Pons (tissue), 1 donor: ENCODE measurements at places on chromosomes 3 and 15.
A peak's percentile ranks its signal among the peaks of the same experiment; 100 is the strongest.

DNA sequence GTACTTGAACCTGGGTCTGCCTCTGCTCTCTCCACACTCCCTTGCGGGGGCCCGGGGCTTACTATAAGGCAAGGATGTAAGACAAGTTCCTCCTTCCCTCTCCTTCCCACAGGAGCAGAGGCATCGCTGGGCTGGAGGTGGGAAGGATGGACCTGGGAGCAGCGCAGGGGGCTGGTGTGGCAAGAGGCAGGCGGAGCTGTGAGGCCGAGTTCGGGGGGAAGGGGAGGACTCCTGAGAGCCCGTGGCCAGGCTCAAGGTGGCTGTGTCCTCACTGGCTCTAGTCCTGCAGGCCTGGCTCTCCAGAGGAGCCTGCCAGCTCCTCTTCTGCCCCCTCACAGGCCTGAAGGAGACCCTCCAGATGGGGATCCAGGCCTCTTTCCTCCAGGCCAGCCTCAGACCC, 1.0 kb upstream of the NR2E3 start:
- no peak for DNase-seq

DNA sequence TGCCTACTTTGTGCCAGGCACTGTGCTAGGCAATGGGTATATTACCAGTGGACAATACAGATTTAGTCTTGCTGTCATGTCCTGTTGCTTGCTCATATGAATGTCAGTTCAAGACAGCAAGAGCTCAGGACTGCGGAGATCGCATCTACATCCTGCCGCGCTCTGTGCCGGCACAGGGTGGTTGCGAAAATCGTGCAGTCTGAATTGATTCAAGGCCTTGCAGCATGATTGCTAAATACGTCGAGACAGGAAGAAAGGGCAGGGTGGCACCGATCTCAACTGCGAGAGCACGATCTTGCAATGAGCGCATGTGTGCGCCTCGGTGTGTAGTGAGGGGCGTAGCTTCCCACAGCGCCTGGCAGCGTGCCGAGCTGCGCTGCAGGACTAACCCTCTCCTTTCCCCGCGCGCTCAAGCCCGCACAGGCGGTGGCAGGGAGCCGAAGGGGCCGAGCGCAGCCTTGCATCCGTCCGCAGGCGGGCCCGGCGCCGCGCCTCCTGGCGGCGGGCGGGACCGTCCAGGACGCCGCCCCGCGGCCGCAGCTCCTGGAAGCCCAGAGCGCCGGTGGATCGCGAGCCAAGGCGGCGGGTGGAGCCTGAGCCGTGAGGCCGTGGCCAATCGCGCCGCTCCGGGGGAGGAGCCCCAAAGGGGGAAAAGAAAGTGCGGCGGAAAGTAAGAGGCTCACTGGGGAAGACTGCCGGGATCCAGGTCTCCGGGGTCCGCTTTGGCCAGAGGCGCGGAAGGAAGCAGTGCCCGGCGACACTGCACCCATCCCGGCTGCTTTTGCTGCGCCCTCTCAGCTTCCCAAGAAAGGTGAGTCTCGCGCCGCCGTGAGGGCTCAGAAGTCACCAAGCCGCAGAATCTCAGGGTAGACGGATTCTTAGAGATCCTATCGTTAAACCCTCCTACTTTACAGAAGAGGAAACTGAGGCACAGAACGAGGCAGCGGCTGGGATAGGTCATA, at the start of gene IL1RAP:
Gene IL1RAP, plus strand, starts transcription at position 677 of the 962 bp plus-strand sequence. CDS start 50,205 bp downstream, outside the sequence.
- DNase-seq, result peak; percentile 84

- no peak for DNase-seq
These were observed 253.7 kb upstream of the TGFBR2 start for GRCh38 chr3:30352410-30353318.

DNA sequence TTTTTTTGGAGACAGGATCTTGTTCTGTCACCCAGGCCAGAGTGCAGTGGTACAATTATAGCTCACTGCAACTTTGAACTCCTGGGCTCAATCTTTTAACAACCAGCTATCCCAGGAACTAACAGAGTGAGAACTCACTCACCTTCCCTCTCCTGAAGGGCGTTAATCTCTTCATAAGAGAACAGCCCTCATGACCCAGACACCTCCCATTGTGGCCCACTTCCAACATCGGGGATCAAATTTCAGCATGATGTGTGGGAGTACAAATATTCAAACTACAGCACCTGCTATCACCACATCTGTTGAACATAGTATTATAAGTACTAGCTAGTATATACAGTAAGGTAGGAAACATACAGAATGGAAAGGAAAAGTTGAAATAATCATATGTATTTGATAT, 132.5 kb downstream of the DOCK3 start:
- DNase-seq, result no peak

DNA sequence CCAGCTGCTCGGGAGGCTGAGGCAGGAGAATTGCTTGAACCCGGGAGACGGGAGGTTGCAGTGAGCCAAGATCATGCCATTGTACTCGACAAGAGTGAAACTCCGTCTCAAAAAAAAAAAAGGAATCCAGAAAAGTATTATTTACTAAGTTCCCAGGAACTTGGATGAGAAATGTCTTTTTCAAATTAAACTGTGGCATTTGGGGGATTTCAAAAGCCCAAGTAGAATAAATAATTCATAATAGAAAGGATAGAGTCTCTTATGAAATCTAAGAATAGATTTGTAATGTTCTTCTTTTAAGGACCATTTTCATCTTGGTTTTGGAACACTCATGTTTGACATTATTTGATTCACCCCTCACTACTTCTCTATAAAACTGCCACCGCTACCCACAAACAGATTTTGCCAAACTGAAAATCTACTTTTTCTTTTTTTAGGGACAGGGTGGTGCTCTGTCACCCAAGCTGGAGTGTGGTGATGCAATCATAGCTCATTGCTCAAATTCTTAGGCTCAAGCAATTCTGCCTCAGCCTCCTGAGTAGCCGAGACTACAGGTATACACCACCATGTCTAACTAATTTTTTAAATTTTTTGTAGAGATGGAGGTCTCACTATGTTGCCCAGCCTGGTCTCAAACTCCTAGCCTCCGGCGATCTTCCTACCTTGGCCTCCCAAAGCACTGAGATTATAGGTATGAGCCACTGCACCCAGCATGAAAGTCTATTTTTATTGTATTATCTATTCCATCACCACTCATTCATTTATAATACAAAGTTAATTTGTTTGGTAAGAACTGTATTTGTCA, 99.3 kb downstream of the SENP2 start:
- no peak for DNase-seq

DNA sequence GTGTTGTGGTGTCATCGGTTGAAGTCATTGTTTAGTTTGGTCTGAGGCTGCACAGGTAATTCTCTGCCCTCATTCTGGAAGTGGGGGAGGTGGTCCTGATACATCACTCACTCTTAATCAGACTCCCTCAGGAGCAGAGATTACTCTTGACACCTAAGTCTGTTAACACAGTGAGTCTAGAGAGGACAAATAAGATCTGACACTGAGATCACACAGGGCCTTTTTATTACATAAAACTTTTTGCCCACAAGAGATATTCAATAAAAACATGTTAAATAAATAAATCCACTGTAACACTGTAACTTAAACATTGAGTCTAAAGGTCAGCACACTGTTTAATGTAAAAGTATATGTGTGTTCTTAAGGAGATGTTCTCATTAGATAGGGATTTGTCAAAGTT, 57.1 kb upstream of the MBNL1 start:
- no peak for DNase-seq

DNA sequence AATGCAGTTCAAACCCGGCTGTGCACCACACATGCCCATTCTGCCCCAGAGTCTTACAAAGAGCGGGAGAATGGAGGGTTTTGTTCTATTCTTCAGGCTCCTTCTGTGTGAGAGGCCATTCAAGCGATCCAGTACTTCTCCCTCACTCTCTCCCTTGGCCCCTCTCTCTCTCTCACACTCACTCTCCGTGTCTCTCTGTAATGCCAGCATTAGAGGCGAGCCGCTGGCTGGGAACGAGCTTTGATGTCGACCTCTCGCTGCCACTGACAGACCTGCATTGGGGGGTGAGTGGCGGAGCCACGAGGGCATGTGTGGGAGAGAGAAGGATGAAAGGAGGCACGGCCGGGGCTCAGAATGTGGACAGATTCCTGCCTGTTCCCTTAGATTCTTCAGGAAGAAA, 231.7 kb upstream of the ARRDC4 start:
- DNase-seq, result peak; percentile 69

- peak; percentile 59 for DNase-seq
These were observed 273.3 kb upstream of the ICE2 start for GRCh38 chr15:60751985-60752952.

GRCh38 chr15:27706300-27706699, 392.8 kb downstream of the OCA2 start:
- DNase-seq, result no peak

GRCh38 chr3:34312684-34313083, 514.3 kb downstream of the PDCD6IP start:
- no peak for DNase-seq

DNA sequence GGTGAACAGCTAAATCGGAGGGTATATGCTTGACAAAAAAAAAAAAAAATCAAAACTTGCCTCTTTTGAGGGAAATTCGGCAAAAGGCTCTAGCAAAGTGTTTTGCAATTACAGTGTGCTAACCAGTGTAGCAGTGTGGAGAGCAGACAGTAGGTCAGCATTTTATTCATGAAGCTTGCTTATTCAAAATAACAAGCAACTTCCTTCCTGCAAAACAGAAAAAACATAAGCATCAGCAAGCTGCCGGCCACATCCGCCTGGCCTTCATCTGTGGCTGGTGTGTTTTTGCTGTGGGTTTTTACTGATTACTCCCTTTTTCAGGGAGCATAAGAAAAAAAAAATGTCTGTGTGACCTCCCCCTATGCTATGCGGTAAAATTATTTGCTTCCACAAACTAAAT, 434.1 kb downstream of the OCA2 start:
- DNase-seq, result no peak

- no peak for DNase-seq
These were observed 34.6 kb downstream of the SRPRB start for GRCh38 chr3:133840055-133840737.

- peak; percentile 38 for DNase-seq
These were observed 401.9 kb upstream of the IL12A start for GRCh38 chr3:159586571-159587202.

GRCh38 chr3:52910823-52911222, 13.5 kb upstream of the STIMATE start:
- no peak for DNase-seq

DNA sequence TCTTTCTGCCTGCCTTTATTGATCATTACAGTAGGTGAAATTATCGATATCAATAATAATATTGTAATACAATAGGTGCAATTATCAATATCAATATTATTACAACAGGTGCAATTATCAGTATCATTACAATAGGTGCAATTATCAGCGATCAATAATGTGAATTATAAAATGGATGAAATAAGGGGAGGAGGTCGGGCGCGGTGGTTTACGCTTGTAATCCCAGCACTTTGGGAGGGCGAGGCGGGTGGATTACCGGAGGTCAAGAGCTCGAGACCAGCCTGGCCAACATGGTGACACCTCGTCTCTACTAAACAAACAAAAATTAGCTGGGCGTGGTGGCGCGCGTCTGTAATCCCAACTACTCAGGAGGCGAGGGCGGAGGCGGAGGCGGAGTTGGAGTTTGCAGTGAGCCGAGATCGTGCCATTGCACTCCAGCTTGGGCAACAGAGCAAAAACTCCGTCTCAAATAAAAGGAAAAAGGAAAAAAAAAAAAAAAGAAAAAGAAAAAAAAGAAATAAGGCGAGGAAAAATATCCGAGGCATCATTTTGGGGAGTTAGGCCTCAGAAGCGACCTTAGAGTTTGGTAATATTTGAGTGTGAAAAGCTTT, 611 bp upstream of the BNIP2 start:
- peak; percentile 55 for DNase-seq

DNA sequence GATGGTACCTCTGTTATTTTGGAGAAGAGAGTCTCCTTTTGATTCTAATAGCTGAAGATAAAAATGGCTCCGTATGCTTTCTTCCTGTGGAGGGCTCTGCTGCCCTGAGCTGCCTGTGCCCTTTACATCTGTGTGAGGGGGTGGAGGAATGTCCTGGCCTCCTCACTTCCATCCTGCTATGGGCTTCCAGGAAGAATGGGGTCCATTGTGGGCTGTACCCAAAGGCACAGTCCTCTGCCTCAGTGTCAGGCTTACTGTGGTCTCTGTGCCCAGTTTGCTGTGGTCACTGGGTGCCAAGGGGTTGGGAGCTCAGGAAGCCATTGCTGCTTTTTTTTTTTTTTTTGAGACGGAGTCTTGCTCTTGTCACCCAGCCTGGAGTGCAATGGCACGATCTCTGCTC, 14.4 kb downstream of the DAG1 start:
- DNase-seq, result no peak

GRCh38 chr3:103247459-103247858, 812.6 kb downstream of the ZPLD1 start:
- no peak for DNase-seq

- no peak for DNase-seq
These were observed 63.7 kb upstream of the CRTC3 start for GRCh38 chr15:90465930-90466567.

DNA sequence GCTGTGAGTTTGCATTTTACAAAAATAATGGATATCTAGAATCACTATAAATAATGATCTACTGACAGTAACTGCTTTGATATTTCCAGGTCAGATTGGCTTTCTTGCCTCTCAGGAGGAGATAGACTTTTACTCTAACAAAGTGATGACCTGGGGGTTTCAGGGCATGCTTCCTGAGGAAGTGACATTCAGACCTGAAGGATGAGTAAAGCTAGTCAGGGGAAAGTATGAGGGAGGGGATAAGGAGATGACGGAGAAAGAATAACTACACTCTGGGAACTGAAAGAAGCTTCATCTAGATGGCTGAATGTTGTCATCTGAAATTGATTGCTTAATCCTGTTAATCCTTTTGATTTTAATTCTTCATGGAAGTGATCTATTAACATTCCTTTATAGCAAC, 32.2 kb downstream of the ARMC8 start:
- DNase-seq, result no peak
